NCI-H2171 treated with DMSO at 0.1 percent for 48 hours (cell line): ENCODE measurements at places on chromosomes 12 and 14.
A peak's percentile ranks its signal among the peaks of the same experiment; 100 is the strongest.

DNA sequence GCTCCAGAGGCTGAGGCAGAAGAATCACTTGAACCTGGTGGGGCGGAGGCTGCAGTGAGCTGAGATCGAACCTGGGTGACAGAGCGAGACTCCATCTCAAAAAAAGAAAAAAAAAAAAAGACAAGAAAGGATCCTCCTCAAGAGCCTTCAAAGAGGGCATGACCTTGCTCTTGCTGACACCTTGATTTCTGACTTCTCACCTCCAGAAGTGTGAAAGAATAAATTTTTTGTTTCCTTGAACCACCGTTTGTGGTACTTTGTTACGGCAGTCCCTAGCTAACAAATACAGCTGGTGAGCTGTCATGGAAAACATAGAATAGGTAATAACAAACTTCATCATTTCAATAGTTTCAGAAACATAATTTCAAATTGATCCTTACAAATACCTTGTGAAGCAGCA, 1.9 kb upstream of the ACTR10 start:
- DNase-seq = no peak

- DNase-seq = no peak
Measured at GRCh38 chr14:100983710-100984109, 80.2 kb upstream of the RTL1 start.

DNA sequence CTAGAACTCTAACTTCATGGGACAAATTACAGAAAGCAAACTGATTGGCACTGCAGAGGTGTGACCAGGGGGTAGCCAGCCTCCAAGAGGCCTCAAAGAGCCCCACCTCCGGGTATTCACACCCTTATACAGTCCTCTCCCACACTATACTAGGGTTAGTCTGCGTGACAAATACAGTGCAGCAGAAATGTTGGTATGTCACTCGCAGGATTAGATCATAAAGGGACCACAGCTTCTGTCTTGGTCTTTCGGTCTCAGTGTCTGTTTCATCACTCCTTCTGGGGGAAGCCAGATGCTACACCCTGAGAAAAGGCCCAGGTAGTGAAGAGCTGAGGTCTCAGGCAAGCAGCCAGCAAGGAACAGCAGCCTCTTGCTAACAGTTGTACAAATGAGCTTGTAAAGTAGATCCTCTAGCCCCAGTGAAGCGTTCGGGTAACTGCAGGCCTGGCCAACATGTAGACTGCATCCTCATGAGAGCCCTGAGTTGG, 68.9 kb upstream of the SAV1 start:
- DNase-seq = peak; percentile 28

DNA sequence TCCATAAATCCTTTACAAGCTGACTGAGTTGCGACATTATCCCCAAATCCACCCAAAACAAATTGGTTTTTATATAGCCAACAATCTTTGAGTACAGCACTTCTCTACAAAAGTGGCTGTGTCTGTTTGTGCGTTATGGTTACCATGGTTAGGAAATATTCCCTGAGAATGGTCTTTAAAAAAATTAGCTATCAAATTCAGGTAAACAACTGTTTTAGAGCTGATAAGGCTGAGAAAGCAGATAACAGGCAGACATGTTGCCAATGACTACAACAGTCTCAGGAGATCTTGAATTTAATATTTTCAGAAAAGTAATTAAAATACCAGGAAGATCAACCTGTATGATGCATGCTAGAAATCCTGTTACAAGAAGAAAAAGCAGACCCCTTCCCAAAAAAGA, 248.0 kb downstream of the RASSF9 start:
- no peak for DNase-seq

GRCh38 chr12:51676875-51677274, 85.8 kb downstream of the SCN8A start:
- DNase-seq = no peak

GRCh38 chr12:104377514-104377812, 73.9 kb downstream of the EID3 start:
- DNase-seq = no peak

- peak; percentile 74 for DNase-seq
Measured at GRCh38 chr14:103140316-103141109, 17.3 kb downstream of the TNFAIP2 start.

GRCh38 chr14:56065621-56066290, 52.5 kb upstream of the PELI2 start:
- DNase-seq = no peak

- no peak for DNase-seq
Measured at GRCh38 chr12:23361971-23362370, 587.5 kb downstream of the SOX5 start.

DNA sequence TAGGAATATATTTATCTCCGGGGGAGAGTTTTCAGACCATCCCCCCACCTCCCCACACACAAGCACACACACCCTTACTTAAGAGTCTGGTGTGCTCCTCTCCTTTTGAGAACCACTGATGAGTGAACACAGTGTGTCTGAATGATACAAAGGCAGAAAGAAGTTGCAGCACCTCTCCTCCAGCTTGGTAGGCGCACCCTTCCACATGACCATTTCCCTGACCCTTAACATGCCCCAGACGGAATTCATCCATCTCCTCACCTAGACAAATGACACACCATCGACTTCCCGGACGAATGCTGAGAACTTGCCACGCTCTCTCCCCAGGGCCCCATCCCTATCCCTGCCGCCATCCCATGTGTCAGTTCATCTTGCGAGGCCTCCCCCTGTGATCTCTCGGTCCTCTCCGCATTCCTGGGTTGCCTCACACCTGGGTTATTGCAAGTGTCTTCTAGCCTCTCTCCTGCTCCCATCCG, 3.9 kb downstream of the TNFRSF1A start:
- no peak for DNase-seq

DNA sequence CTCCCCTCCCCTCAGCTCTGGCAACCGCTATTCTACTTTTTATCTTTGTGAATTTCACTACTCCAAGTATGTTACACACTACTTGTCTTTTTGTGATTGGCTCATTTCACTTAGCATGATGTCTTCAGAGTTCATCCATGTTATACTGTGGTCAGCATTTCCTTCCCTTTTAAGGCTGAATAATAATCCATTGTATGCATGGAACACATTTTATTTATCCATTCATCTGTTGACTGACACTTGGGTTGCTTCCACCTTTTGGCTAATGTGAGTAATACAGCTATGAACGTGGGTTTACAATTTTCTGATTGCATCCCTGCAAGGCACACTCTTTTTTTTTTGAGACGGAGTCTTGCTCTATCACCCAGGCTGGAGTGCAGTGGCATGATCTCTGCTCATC, 53.0 kb upstream of the FUT8 start:
- DNase-seq = no peak

GRCh38 chr14:81386290-81386745, 13.8 kb downstream of the STON2 start:
- peak; percentile 27 for DNase-seq

GRCh38 chr14:21498540-21499526, 12.3 kb downstream of the METTL3 start:
- peak; percentile 91 for DNase-seq

- no peak for DNase-seq
Measured at GRCh38 chr12:85679296-85679695, 156.9 kb downstream of the RASSF9 start.

DNA sequence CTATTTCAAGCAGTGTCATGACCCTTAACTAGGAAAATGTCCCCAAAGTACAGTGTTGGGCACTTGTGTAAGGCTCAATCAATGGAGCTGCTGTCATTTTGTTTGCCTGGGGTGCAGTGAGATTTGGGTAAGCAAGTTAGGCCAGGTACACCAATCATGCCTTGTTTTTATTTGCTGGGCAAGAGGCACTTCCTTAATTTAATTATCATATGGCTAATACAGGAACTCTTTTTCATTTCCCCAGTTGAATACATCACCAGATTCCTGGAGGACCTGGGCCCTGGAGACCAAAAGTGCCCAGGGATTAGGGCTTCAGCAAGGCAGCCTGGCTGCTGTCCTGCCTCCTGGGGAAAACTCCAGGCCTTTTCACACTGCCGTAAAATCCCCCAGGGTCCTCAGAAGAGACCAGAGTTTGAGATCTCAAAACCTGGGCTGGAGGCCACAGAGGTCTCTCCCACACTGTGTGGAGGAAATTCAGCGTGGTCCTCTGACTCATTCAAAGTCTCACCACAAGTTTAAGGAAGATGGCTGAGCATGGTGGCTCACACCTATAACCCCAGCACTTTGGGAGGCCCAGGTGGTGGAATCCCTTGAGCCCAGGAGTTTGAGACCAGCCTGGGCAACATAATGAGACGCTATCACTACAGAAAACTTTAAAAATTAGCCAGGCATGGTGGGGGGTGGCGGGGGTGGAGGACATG, 28.4 kb upstream of the FOXN3 start:
- no peak for DNase-seq

GRCh38 chr12:132575661-132576060, 34.7 kb downstream of the LRCOL1 start:
- no peak for DNase-seq

DNA sequence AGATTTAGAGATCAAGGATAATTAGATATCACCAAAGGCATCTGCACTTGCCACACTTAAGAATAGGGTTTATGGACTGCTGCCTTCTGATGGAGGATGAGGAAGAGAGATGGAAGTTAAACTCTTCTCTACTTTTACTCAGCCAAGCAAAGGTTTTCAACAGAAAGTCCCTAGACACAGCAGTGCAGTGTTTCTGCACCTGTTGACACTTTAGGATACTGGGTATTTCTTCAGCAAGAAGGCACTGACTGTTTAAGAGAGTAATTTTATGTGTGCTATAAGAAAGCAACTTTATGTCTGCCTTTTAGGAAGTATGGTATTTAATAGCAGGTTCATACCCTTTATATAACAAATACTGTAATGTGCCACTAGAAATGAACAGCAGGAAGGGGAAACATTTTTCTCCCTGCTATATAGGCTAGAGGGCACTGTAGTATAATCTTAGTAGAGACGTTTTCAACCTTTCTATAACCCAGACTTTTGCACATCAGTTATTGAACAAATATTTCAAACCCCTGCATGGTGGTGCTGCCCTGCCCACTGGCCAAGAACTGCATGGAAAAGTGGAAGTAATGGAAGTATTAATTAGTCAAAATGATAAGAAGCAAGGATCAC, 225.0 kb upstream of the GRIP1 start:
- DNase-seq = peak; percentile 27

- DNase-seq = no peak
Measured at GRCh38 chr12:10220398-10221077, 7.9 kb downstream of the GABARAPL1 start.

- DNase-seq = peak; percentile 94
Measured at GRCh38 chr14:64636208-64636979, 67.8 kb upstream of the PLEKHG3 start.

GRCh38 chr12:96007729-96008128, 11.6 kb upstream of the HAL start:
- no peak for DNase-seq

DNA sequence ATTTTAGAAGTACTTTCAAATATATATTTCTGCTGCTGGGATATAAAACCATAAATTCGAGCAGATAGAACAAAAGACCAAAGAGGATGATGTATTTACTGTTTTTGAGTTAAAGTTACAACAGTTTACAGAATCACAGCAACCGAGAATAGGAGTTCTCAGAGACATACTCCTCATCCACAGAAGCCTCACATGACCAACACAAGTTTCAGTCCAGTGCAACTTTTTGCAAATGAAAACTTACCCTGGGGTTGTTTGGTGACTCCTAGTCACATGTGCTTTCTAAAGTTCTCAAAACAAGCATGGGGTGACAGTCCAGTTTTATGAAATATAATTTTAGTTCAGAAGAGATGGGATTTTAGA, 117.1 kb downstream of the PRKCH start:
- DNase-seq = no peak

DNA sequence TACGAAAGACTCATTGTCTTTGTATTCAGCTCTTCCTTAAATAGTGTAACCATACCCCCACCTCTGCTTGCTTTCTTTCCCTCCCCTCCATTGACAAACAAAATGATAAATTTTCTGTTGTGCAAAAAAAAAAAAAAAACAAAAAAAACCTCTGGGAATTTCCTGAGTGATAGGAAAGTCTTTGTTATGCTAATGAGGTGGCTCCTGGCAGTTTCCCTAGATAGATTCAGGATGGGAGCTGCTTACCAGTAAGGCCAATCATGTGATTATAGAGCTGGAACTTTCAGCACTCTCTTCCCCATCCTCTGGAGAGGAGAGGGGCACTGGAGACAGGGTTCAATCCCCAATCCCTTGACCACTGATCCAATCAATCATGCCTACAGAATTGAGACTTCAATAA, 120.5 kb downstream of the NUAK1 start:
- DNase-seq = no peak

GRCh38 chr14:100644383-100644782, 57.2 kb upstream of the BEGAIN start:
- DNase-seq = no peak

- no peak for DNase-seq
Measured at GRCh38 chr12:52975820-52976573, 27.1 kb downstream of the KRT18 start.

DNA sequence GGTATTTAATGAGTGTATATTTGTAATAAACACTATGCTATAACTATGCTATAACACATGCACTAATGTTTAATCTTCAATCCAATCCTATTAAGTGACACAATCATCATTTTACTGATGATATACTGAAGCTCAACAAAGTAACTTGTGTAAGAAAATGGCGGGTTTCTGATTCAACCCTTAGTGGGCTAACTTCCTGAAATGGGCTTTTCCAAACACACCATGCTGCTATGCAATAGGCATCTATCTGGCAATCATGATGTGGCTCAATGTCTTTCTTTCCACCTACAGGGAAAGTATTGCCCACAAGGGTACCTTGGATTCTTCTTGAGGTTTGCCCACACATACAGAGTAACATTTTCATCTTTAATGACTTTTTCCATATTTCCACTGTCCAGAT, 48.3 kb downstream of the DNAI7 start:
- DNase-seq = no peak

- DNase-seq = no peak
Measured at GRCh38 chr12:120078868-120079267, 37.7 kb downstream of the RAB35 start.

- DNase-seq = peak; percentile 65
Measured at GRCh38 chr12:98653866-98654493, 8.9 kb downstream of the APAF1 start.

DNA sequence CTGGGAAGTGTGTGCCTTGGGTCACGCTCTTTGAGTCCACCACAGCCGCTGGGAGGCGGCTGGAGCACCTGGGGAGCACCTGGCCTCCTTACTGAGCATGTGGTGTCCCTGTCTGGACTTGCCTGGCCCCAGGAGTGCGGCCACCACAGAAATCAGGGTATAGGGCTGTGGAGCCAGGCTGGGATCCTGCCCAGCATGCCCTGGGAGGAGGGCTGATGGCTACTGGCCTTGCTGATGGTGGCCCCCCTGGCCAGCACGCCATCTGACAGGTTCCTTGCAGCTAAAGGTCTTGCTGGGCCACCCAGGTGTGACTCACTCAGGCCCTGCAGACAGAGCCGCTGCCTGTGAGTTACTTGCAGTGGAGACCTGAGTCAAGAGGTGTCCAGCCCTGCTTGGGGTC, 6.0 kb downstream of the ULK1 start:
- no peak for DNase-seq
